ENCODE measurements at places on chromosomes 2 and 18.

GRCh38 chr2:207511851-207512250 is 17.9 kb upstream of the CREB1 start:
- peak; percentile 42 for DNase-seq

DNA sequence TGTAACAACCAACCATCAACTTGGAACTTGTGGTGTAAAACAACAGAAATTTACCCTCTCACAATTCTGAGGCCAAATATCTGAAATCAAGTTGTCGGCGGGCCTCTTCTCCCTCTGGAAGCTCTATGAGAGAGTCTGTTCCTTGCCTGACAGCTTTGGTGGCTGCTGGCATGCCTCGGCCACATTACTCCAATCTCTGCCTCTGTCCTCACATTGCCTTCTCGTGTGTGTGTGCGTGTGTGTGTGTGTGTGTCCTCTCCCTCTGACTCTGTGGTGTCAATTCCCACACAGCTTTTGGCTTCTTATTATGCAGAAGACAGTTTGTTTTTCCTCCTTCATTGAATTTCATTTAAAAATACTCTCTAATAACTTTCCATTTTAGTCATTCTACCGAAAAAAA is 50.4 kb downstream of the ZDBF2 start:
- no peak for DNase-seq

GRCh38 chr2:227942021-227942420 is 70.6 kb downstream of the DAW1 start:
- DNase-seq = peak; percentile 12

- peak; percentile 60 for DNase-seq
Observed at GRCh38 chr2:73239776-73240175, 5.7 kb downstream of the CCT7 start.

DNA sequence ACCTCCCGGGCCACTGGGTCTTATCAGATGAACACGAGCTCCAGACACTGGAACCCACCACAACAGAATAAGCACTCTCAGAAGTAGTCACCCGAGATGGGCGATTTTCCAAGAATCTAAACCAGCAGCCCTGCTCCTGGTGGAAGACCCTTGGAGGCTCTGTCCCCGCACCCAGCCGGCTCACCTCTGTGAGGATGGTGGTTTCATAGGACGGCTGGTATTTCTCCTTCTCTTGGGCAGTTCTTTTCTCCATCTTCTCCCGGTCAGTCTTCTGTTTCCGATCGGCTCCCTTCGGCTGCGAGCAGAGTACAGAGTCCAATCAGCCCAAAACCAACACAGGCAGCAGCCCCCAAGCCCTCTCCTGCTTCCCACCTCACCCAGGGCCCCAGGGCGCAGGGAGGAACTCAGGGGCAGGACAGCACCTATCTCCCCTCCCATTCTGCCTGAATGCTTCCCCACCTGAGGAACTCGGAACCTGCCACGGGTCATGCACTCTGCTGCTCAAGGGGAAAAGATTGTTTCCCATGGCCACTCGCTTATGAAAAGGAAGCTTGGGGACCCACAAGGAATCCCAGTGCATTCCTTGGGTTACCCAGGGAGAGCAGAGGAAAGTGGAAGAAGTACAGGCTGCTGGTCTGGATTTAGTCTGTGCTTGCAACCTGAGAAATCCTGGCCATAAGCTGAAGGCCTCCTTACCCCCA is 42.7 kb downstream of the TFCP2L1 start:
- DNase-seq = no peak

DNA sequence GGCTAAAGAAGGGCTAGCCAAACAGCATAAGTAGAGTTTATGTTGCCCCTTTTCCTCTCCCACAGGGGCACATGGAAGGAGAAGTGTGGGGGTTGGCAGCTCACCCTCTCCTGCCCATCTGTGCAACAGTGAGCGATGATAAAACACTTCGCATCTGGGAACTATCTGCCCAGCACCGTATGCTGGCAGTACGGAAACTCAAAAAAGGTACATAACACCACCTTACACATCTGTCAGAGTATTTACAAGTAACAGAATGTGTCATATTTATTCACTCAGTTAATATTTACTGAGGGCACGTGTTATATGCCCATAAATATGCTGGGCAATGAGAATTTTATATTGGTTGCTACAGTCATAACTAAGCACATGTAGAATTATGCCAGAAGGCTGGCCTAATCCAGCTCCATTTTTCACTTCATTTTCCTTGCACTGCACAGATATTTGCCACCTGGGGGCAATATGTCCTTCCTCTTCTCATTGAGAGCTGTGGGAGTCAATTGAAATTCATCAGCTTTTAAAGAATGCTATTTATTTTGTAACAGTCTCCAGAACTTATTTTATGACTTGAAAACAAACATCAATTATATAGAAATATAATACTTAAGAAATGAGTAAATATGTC is 150.6 kb downstream of the RTN4 start:
- DNase-seq = peak; percentile 77

DNA sequence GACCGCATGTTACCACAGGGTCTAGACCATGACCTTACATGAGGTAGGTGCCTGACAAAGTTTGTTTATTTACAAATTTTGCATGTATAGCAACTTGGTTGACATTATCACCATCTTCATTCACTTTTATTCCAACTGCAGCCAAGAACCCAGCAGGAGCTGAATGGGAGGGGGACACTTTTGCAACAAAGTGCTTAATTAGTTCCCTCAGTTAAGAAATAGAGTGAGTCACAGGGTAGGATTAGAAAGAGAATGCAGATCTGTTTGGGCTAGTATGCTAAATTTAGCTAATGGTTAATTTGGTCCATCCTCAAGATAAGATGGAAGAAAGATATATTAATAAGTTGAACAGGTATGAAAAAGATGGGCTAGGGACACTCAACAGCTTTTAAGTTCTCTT is 678.9 kb downstream of the ARHGAP15 start:
- DNase-seq = peak; percentile 61

GRCh38 chr2:71100195-71100964 is 29.6 kb downstream of the MCEE start:
- peak; percentile 62 for DNase-seq

GRCh38 chr2:134703426-134703825 is 15.4 kb downstream of the TMEM163 start:
- no peak for DNase-seq

DNA sequence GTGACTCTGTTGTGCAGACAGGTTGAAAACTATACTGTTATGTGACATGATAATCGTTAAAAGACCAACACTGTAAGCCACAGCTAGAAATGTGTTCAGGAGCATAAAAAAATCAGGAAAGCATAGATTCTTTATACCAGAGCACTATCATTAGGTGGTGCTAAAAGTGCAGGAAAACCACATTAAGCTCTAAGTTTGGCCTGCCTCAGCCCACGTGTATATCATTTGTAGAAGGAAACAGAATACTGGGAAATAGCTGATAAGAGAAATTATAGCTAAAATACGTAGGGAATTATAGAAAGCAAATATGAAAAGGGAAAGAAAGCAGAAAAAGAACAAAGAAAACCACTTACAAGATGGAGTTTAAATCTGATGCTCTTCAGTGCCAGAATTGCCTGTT is 26.5 kb upstream of the C2orf74 start:
- DNase-seq = peak; percentile 59

DNA sequence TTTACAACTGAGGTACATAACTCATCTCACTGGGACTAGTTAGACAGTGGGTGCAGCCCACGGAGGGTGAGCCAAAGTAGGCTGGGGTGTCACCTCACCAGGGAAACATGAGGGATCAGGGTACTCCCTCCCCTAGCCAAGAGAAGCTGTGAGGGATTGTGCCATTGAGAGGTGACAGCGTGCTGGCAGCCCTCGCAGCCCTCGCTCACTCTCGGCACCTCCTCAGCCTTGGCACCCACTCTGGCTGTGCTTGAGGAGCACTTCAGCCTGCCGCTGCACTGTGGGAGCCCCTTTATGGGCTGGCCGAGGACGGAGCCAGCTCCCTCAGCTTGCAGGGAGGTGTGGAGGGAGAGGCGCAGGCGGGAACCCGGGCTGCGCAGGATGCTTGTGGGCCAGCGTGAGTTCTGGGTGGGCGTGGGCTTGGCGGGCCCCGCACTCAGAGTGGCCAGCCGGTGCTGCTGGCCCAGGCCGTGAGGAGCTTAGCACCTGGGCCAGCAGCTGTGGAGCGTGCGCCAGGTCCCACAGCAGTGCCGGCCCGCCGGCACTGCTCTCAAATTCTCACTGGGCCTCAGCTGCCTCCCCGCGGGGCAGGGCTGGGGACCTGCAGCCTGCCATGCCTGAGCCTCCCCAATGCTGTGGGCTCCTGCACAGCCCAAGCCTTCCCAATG is 44.5 kb upstream of the FAM110C start:
- DNase-seq = no peak

GRCh38 chr18:75478996-75479880 is 51.7 kb upstream of the SMIM21 start:
- DNase-seq = peak; percentile 68

GRCh38 chr2:27378096-27378808 is 2.3 kb downstream of the ZNF513 start:
- peak; percentile 28 for DNase-seq

GRCh38 chr2:45007961-45008295 is 1.3 kb downstream of the SIX2 start:
- no peak for DNase-seq

DNA sequence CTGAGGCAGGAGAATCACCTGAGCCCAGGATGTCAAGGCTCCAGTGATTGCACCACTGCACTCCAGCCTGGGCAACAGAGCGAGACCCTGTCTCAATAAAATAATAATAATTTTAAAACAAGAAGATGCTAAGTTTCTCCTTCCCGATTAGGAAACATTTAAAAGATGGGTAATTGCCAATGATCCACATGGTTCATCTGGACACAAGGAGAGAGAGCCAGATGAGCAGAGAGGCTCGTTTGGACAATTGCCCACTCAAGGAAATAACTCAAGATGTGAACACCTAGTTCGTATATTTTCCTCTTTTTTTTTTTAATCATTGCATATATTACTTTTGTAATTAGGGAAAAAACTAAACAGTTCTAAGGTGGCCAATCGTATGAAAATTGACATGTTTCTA is 3.6 kb upstream of the ACTG2 start:
- no peak for DNase-seq

DNA sequence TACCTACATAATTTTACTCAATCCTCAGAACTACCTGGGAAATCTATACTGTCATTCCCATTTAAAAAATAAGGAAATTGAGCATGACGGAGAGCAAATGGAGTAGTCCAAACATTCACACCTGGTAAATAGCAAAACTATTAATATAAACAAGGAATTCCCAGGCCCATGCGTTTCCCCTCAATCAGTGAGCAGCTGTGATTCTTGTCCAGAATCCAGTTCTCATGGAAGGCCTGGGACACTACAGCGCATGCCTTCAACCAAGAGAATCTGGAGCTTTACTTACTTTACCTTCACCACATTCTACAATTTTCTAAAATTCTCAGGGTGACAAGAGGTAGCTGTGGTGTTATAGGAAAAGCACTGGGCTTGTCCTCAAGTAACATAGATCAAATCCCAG is 259.0 kb downstream of the LRATD1 start:
- no peak for DNase-seq

GRCh38 chr18:33676593-33676992 is 98.6 kb downstream of the ASXL3 start:
- no peak for DNase-seq

GRCh38 chr2:73103018-73103542 is 9.7 kb downstream of the RAB11FIP5 start:
- DNase-seq = peak; percentile 41

GRCh38 chr18:71105078-71105819 is 816.4 kb downstream of the SOCS6 start:
- DNase-seq = no peak

- no peak for DNase-seq
Observed at GRCh38 chr2:143852759-143853158, 667.2 kb downstream of the ZEB2 start.

- DNase-seq = no peak
Observed at GRCh38 chr18:56210520-56210919, 427.9 kb downstream of the TXNL1 start.

- DNase-seq = no peak
Observed at GRCh38 chr2:106997204-106997603, 111.2 kb upstream of the ST6GAL2 start.

DNA sequence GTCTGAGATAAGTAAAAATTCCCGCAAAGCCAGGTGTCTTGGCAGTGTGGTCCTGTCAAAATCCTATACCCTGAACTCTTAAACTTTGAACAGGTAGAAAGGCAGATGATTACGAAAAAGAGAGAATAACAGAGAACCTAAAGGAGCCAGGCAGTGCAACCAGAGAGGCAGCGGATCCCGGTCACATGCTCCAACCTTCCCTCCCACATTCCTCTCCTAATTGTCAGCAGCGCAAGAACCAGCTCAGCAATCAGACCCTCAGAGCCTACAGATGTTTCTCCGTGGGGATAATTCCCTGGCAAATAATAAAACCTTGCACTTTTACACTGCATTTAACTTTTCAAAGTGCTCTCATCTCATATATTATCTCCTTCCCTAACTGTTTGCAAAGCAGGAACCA is 124.8 kb downstream of the EPHA4 start:
- peak; percentile 66 for DNase-seq

DNA sequence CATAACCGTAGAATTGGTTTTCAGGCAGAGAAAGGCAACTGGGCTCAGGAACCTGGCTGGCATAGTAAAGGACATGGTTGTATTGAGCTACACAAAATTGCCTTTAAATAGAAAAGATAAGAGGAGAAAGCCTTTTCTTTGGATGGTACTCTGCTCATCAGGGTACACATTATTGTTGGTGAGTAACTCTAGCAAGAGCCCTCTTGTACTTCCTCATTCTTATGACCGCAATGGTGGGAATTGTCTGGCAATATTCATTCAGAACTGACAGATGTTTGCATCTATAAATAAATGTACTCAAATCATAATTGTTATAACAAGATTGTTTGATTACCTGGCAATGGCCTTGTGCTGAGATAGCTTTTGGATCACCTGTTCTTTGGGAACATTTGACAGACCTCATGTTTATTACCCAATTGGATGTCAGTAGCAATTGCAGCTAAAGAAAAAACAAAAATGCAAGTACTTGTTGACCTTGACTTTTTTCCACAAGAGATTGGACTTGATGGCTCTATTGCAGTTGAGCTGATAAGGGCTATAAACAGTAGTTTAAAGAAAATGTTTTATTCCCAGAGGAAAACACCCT is 43.9 kb downstream of the MEIS1 start:
- no peak for DNase-seq

DNA sequence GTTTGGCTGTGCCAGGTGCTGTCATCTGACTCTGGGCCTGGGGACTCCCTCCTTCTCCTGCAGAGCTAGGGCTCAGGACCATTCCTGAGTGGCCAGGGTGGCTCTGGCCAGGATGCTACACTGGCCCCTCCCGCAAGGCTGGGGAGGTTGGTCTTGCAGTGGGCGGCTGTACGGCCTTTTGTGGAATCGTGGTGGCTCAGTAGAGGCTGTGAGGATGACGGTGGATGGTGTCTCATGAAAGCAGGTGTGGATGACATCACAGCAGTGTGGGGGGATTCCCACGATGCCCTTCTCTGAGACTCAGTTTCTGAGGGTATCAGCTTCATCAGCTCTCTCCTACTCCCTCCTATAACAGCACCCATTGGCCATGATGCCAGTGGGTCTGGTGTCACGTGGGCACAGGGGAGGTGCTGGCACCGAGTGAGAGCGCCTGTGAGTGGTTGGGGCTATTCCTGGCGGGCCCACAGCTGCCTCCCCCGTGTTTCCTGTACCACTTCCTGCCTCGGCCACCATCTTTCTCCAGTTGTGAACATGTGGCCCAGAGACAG is 144.2 kb upstream of the HDAC4 start:
- DNase-seq = no peak

- no peak for DNase-seq
Observed at GRCh38 chr18:53920312-53921075, 304.0 kb downstream of the MBD2 start.

GRCh38 chr18:46518438-46518837 is 138.6 kb downstream of the LOXHD1 start:
- DNase-seq = peak; percentile 12

- no peak for DNase-seq
Observed at GRCh38 chr2:169034256-169034655, 3.1 kb upstream of the ABCB11 start.

GRCh38 chr2:1656961-1657841 is 87.1 kb downstream of the PXDN start:
- no peak for DNase-seq

Measured in EH (cell line).